ENCODE measurements at places on chromosomes 7 and 10.

DNA sequence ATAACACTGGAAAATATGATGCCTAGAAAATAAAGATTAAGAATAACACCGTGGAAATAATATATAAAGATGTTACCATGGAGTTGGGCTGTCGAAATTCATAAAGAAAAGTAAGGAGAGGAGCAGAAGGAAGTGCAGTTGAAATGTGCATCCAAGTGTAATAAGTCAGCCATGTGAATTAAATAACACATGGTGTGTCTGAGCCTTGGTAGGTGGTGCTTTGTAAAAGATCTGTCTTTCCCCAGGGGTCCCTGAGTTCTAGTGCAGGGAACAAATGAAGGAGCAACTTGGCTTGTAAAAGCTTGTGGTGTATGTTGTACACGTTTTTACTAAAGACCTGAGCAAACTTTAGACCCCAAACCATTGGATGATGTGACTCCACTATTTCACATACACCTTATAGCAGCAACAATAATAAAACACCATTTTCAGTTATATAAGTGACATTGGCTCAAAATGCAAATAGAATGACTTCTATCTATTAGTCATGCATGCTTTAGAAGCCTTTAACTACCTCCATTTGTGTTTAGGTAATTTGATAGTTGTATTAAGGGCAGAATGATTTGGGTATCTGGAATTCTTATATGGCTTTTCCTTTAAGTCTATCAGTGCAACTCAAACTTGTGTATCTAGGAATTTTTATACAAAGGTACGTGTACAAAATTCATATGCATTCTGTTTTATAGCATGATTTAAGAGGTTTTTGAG, 11.3 kb downstream of the STARD3NL start:
- DNase-seq = no peak

DNA sequence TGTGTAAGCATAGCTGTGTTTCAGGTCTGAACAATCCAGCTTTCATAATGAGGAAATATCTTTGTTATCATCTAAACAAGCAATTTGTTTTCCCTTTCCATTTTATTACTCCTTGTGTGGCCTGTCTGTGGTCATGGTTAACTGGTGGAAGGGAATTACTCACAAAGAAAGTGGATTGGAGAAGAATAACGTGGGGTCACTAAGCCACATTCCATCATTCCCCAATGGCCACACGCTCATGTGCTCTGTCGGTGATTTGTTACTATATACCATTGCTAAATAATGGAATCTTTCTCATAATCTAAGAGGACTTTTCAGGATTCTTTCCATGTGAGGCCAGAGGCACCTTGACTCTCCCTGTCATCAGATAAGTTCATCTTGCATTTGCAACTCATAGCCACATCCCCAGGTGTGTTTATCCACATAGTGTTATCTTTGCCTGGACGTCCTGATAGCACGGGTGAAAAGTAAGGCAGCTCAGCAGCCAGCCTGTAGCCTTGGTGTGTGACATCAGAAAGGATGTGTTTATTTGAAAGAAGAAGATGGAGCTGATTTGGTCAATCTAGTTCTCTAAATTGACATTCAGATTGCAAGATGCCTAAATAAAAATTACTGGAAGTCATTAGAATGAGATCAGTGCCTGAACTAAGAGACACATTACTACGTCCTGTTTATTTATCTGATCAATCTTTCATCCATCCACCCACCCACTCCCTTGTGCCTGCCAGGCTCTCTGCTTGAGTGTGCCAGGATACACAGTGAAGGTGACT, 128.9 kb downstream of the CELF2 start:
- no peak for DNase-seq

- DNase-seq = no peak
Observed at GRCh38 chr7:24025094-24025493, 258.9 kb upstream of the NPY start.

GRCh38 chr10:132319853-132320653, 11.9 kb upstream of the LRRC27 start:
- DNase-seq = no peak

- DNase-seq = no peak
Observed at GRCh38 chr10:48932831-48933664, 6.6 kb downstream of the LRRC18 start.

- no peak for DNase-seq
Observed at GRCh38 chr7:155236386-155236785, 61.3 kb upstream of the INSIG1 start.

GRCh38 chr7:92661651-92662050, 71.5 kb upstream of the FAM133B start:
- no peak for DNase-seq

GRCh38 chr10:79507440-79508167, 4.7 kb upstream of the EIF5AL1 start:
- DNase-seq = no peak

DNA sequence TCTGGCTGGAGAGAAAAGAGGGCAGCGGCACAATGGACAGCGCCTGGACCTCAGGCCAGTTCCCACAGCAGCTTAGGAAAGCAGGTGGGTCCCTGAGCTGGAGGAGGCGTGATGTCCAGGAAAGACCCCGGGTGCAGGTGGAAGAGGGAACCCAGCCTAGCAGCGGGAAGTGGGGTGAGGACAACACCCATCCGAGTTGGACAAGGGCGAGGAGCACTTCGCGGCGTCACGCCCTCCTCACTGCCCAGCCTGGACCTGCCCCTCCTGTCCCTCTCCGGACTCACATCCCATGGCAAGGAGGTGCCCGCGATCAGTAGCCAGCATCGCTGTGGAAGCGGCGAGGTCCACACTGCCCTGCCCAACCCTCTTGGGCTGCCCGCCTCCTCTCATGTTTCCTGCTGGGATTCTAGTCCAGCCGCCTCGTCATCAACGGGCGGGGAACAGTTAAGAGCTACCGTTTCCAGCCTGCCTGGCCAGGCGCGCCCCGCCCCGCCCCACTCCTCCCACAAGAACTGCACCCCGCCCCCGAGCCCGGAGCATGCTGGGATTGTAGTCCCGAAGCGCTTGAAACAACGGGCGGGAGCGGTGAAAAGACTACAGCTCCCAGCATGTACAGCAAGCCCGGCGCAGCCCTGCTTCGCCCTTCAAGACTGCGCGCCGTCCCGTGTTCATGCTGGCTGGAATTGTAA, 930.6 kb upstream of the ZNF722 start:
- no peak for DNase-seq

- peak; percentile 42 for DNase-seq
Observed at GRCh38 chr7:30135301-30136116, 723 bp downstream of the MTURN start.

DNA sequence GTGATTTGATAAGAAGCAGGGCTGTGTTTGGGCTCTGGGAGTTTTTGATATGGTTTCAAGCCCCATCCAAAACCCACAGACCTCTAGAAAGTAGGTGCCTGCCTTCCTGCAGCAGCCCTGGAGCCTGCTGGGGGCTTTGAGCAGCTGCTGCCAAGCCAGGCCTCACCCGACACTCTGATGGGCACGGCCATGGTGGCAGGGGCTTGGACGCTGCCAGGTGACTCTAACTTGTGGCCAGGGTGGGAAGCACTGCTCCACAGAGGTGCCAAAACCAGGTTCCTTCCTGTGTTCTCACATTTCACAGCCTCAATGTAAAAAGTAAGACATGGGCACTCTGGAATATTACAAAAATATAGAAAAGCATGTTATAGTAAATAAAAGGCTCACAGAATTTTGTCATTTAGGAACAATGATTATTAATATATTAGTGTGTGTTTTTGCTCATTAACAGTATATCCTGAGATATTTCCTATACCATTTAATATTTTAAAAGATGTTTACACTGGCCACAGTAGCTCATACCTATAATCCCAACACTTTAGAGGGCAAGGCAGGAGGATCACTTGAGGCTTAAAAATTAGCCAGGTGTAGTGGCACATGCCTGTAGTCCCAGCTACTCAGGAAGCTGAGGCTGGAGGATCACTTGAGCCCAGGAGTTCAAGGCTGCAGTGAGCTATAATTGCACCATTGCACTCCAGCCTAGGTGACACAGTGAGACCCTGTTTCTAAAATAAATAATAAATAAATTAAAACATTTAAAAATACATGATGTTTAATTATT, 95.1 kb downstream of the EGFR start:
- no peak for DNase-seq

DNA sequence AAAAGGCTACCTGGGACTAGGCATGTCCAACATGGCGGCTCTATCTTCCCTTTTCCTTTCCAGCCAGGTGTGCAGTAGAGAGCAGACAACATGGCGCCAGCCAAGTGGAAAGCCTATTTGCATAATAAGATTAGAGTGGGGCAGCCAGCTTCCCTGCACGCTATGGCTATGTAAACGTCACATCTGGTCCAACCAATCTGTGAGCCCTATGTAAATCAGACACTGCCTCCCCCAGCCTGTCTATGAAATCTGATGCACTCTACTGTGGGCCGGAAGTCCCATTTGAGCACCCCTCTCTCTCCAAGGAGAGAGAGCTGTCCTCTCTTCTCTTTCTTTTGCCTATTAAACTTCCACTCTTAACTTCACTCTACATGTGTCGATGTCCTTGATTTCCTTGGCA, 984.9 kb upstream of the AUTS2 start:
- no peak for DNase-seq

DNA sequence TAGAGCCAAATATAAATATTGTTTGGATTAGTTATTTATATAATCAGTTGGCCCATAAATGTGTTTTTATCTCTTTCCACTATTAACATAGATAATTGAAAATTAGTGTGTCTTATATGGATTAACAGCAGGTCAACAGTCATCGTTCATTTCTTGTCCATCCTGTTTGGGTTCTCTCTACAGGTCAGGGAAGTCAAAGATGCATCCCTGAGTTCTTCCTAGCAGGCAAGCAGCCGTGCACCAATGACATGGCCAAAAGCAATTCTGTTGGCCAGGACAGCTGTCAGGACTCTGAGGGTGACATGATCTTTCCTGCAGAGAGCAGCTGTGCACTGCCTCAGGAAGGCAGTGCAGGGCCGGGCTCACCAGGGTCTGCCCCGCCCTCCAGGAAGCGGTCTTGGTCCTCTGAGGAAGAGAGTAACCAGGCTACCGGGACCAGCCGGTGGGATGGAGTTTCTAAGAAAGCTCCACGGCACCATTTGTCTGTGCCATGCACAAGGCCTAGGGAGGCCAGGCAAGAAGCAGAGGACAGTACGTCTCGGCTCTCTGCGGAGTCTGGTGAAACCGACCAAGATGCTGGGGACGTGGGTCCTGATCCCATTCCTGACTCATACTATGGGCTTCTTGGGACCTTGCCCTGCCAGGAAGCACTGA, 15.9 kb downstream of the FBH1 start:
- DNase-seq = no peak

GRCh38 chr7:40200791-40201190, 66.0 kb downstream of the SUGCT start:
- DNase-seq = no peak

- DNase-seq = no peak
Observed at GRCh38 chr7:41652267-41652666, 50.6 kb downstream of the INHBA start.

DNA sequence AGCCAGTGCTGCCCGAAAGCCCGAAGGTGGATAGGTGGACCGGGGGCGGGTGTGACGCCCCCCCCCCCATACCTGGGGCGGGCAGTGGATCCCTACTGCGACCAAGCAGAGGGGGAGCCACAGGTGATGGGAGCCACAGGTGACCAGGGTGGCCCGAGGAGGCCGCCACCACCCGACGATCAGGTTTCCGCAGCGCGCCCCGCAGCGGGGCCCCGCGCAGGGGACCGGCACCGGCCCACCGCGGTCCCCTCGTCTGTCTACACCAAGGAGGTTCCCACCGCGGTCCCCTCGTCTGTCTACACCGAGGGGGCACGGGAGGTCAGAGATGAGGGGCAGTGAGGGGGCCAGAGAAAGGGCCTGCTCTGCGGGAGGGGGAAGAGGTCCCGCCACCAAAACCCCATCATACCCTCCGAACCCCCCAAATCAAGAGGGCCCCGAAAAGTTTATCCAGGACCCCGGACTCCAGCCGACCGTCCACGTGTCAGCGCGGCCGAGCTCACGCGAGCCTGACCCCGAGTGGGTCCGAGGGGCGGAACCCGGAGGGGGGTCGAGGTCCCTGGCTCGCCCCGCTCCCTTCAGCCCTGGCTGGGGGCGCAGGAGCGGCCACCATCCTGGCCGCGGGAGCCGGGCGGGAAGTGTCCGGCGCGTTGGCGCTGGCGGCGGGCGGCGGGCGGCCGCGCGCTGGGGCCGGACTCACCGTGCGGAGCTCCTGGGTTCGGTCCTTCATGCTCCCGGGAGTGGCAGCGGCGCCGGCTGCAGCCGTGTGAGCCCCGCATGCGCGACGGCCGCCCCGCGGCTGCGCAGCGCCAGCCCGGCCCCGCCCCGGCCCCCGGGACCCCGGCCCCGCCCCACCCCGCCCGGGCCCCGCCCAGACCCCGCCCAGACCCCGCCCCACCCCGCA, at the start of gene STX1A:
STX1A (minus strand) TSS at position 765 of the 901 bp plus-strand sequence; CDS start at position 727, 38 bp downstream.
- DNase-seq = peak; percentile 78

GRCh38 chr10:60828489-60828852, 50.2 kb downstream of the CDK1 start:
- no peak for DNase-seq

DNA sequence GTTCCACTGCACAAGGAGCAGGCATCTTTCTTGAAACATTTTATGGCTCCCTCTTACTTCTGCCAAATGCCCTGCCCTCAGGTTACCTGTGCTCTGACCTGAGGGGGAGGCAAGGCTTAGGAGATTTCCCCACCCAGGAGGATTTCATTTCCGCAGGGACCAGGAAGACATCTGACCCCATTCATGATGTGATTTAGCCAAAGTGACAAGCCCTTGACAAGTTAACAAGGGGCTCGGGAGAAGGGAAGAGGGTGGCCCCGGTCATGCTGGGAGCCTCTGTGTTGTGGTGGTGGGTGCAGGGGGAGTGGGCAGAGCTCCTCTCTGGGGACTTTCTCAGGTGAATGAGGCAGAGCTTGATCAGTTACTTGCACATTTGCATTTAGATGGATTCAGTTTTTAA, 18.9 kb downstream of the GIMAP5 start:
- no peak for DNase-seq

GRCh38 chr10:48786606-48787282, 102.1 kb downstream of the WDFY4 start:
- DNase-seq = no peak

- no peak for DNase-seq
Observed at GRCh38 chr10:56662765-56663447, 301.8 kb upstream of the ZWINT start.

DNA sequence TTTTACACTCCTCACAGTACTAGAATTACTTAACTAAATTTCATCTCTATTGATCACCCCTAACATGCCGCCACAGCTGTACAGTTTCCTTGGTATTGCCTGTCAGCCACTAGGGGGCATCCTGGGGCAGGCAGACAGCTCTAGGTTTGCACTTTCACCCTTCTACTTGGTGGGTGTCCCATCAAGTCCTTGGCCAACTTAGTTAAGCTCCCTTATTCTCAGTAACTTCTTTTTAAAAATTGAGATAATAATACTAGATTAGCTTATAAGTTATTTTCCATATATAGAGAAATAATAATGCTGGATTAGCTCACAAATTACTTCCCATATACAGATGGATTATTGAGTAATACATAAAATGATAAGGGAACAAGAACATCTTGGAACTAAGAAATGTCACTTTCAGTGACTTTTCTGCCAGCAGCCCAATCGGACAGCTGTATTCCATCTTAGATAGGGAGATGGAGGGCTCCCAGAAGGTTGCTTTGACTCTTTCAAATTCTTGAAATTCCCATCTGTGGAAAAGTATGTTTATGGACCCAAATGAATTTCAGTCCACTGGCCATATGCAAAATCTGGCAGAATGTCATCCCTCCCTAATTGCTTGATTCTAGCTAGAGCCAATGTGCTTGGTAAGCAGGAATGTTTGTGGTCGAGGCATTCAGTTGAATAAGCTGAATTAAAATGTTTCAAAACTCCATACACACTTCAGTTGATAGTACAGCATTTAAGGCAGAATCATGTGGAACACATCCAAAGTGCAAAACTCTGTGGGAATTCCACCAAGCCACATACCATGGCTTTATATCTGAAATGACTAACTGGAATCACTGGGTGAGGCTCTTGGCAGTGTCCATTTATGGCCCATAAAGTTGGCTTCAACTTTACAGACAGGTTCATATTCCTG, 309.7 kb downstream of the CSTF2T start:
- DNase-seq = peak; percentile 42
